ENCODE measurements at places on chromosomes 2 and 18. TPM values are rescaled to one million over a fixed set of nuclear protein-coding genes. Genes with fewer than 3 reads are reported as not detected.

HOXD3 gene
- total RNA-seq, result not detected

- peak; percentile 50 for DNase-seq
These were observed 76.4 kb downstream of the TANC1 start for GRCh38 chr2:159044804-159045286.

C2orf81 gene
- total RNA-seq, result 7.4 TPM

GRCh38 chr18:52596748-52597435 is 256.9 kb downstream of the DCC start:
- DNase-seq, result no peak

DNA sequence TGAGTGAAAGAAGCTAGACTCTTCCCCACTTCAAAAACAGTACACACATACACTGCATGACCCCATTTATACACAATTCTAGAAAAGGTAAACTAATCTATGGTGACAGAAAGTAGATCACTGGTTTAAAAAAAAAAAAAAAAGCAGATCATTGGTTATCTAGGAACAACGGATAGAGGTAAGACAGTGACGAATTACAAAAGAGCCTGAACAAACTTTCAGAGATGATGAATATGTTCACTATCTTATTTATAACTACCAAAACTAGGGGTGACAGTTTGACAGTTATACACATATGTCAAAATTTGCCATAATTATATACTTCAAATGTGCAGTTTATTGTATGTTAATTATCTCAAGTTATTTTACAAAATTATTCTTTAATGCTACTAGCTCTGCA is 27.5 kb downstream of the MAP3K2 start:
- DNase-seq, result no peak

THSD7B gene
- total RNA-seq, result not detected

GRCh38 chr2:30484995-30485394 is 37.9 kb downstream of the LCLAT1 start:
- no peak for DNase-seq

RIT2 gene
- not detected for total RNA-seq

DNA sequence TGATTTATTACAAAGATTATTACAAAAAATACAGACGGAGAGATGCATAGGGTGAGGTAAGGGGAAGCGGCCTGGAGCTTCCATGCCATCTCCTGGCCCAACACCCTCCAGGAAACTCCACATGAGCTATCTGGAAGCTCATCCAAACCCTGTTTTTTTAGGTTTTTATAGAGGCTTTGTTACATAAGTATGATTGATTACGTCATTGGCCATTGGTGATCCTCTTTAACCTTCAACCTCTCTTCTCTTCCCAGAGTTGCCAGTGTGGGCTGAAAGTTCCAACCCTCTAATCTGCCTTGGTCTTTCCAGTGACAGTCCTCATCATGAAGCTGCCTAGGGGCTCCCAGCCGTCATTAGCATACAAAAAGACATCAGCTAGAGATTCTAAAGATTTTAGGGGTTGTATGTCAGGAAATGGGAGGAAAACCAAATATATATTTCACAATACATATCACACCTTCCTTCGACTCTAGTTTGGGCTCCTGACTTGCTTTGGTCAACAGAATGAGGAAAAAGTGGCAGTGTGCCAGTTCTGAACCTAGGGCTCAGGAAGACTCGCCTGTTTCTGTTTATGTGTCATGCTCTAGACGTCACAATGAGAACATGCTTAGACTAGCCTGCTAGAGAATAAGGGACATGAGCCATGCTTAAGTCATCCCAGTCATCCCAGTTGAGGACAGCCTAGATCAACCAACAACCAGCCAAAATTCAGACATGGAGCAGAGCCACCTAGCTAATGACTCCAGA is 54.1 kb downstream of the ETAA1 start:
- DNase-seq, result no peak

ALK gene
- 1.7 TPM for total RNA-seq

GRCh38 chr2:127170021-127170420 is 50.1 kb downstream of the CYP27C1 start:
- no peak for DNase-seq

GRCh38 chr18:6873040-6873751 is 143.7 kb downstream of the ARHGAP28 start:
- DNase-seq, result no peak

KCNG2 gene
- 0.91 TPM for total RNA-seq

- DNase-seq, result no peak
These were observed 22.3 kb downstream of the COL4A3 start for GRCh38 chr2:227186751-227187150.

DNA sequence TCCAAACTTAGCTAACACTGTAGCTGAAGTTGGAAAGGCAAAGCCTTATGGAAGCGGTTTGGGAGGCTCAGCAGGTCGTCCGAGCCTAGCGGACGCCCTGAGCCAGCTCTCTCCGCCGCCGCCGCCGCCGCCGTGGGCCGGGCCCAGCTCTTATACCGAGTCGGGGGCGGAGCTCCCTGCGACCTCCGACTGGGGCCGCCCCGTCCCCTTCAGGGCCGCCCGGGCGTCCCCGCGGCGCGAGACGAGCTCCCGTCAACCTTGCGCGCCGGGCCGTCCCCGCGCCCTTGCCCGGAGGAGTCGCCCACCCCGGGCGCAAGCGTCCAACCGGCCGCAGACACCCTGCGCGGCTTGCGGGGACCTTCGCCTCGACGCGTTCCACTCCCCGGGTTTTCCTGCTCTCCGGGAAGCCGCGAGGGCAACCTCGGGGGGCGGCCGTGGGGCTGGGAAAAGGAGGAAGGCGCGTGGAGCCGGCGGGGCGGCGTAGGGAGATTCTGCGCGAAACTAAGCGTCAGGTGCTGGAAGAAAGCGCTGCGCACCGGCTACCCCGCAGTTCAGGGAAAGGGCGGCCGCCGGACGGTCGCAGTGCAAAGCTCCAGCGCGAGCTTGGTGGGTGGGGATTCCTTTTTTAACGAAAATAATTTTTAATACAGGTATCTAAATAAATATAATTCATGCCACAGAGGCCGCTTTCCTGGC is at the start of gene SLC40A1:
Gene SLC40A1, minus strand, starts transcription at position 129 of the 696 bp plus-strand sequence. CDS start 326 bp downstream, outside the sequence.
- peak; percentile 96 for DNase-seq

DNA sequence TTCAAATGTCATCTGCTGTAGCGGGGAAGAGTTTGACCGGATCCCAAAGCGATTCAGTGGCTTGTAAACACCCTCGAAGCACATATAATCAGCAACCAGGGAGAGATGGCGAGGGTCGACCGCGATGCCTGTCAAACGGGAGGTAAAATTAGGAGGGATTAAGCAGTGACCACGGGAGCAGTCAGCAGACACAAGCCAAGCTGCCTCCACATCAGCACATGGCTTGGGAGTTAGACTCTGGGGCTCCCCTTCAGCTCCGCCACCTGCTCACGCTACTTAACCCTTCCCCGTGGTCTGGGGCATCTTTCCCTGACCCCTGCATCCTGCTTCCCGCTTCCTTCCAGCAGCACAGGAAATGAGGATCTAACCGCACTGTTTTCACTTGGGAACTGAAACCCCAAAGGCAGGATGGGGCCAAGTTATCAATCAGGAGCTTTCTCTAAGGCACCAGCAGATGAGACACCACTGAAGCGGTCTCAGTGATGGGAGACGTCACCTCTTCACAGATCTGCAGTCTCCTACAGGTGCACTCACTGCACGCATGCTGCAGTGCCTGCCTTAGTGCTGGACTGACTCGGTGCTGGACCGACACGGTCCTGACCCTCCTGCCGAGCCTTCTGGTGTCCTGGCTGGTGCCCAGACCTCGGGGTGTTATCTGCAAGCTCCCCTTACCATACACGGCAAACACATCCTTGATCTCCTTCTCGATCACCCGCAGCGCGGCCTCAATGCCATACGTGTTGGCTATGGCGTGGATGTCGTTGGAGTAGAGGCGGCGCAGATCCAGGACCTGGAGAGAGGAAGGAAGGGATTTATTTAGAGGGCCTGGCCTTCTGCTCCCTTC is 77.5 kb downstream of the POLR1A start:
- DNase-seq, result no peak

DNA sequence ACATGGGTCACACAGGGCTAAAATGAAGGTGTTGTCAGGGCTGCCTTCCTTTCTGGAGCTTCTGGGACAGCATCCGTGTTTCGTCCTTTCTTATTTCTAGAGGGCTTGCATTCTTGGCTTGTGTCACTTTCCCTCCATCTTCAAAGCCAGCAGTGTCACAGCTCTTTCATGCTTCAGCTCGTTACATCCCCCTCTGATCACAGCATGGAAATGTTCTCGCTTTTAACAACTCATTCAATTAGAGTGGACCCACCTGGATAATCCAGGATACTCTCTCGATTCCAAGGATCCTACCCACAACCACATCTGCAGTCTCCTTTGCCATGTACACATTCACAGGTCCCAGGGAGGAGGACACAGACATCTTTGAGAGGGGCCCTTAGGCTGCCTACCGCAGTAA is 316.2 kb upstream of the FIGN start:
- no peak for DNase-seq

- DNase-seq, result peak; percentile 28
These were observed 95.2 kb downstream of the POLE4 start for GRCh38 chr2:75053484-75054112.

DNA sequence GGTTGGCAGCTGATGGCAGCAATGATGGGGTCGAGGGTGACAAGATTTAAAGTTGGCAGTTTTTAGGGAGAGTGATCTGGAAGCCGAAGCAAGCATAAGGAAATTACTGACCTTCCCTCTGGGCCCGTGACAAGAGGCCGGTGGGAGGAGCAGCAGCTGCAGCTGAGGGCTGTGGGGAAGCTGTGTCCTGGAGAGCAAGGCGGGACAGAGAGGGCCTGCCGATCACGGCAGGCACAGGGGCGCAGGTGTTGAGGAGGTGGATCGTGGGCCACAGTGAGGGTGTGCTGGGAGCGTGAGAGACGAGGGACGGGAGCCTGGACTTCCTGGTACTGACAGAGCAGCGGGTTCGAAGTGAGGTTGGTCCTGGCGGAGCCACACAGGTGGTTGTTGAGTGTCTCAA is 31.0 kb downstream of the TRAF3IP1 start:
- DNase-seq, result no peak

- DNase-seq, result no peak
These were observed 36.2 kb downstream of the ASB1 start for GRCh38 chr2:238462782-238463396.

ABCB11 gene
- total RNA-seq, result not detected

DNA sequence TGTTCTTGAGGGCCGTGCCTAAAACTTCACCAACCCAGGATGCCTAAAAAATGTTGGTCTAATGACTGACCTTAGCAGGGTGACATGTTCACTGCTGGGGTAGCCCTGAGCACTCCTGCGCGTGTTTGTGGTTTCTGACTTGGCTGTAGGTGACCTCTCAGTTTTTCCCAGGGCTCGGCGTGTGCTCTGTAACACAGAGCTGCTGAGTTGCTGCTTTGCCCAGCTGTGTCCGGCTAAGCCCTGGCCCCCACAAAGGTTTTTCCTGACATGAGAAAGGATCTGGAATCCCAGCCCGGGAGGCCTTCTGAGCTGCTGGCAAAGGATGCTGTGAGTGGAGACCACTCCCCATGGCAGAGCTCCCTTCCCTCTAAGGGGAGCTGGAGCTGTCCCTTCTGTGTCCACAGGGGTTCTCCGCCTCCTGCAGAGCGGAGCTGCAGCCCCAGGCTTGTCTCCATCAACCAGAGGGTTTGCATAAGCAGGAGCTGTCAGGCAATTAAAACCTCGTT is 52.7 kb downstream of the CRIM1 start:
- no peak for DNase-seq

TTN gene
- total RNA-seq, result 38.5 TPM

- DNase-seq, result no peak
These were observed 72.8 kb downstream of the EDAR start for GRCh38 chr2:108916122-108916795.

OR6B2 gene
- not detected for total RNA-seq

STON1 gene
- 13.2 TPM for total RNA-seq

DNA sequence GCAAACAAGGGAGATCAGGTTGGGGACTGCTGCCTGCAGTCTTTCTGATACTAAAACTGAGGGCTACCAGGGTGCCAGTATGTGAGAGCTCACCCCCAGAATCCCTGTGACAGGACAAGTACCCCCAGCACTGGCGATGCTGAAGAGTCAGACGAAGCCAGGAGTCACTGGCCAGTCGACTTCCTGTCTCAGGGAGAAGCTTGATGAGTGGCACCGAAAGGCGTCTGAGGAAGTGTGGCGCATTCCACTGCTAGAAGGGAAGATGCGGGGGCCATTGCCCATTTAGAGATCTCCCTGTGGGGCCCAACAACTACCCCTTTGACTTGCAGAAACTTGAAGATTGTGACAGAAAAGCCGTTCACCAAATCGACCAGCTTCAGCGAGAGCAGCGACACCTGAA is 22.0 kb downstream of the MXD1 start:
- no peak for DNase-seq

DNA sequence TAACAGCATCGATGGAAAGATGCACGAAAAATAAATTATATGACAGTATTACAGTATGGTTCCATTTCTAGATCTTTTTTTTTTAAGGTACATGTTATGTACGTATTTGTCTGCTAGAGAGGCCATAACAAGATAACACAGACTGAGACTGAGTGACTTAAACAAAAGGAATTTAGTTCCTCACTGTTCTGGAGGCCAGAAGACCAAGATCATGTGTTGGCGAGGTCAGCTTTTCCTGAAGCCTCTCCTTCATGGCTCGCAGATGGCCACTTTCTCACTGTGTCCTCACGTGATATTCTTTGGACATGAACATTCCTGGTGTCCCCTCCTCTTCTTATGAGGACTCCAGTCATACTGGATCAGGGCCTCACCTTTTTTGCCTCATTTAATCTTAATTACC is 177.4 kb downstream of the CAPN13 start:
- DNase-seq, result no peak

PARD3B gene
- total RNA-seq, result 23.6 TPM

CHST9 gene
- total RNA-seq, result 1.0 TPM

GRCh38 chr2:216606551-216607276 is 26.5 kb upstream of the IGFBP2 start:
- DNase-seq, result peak; percentile 44

POTEJ gene
- total RNA-seq, result not detected

DNA sequence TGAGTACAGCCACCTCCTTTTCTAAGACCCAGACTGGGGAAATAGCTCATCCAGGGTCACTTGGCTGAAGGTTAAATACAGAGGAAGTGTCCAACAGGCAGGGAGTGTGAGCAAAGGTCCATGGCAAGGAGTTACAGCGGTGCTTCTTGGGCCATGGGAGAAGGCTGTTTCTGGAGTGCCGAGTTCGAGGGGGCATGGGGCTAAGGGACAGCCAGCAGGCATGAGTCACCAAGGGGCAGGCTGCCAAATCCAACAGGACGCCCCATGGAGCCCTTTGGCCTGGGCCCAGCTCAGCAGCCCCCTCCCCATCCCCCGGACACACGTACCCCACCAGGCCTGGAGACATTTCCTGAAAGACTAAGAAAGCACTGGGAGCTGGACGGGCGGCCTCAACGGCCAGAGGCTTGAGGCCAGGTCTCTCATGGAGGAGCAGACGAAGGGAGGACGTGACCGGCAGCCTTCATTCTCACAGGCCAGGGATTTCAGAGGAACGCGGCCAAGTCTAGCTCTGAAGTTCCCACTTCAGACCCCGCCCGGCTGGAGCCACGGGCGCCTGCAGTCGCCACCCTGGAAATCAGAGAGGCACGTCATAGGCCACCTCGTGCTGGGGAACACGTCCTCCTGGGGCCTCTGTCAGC is 160.4 kb downstream of the SMAD7 start:
- peak; percentile 86 for DNase-seq

- DNase-seq, result no peak
These were observed 7.4 kb upstream of the RHOB start for GRCh38 chr2:20439503-20439902.

Measured in upper lobe of left lung (tissue), 6 donors.